ENCODE measurements at places on chromosomes 4 and X.
A peak's percentile ranks its signal among the peaks of the same experiment; 100 is the strongest.

DNA sequence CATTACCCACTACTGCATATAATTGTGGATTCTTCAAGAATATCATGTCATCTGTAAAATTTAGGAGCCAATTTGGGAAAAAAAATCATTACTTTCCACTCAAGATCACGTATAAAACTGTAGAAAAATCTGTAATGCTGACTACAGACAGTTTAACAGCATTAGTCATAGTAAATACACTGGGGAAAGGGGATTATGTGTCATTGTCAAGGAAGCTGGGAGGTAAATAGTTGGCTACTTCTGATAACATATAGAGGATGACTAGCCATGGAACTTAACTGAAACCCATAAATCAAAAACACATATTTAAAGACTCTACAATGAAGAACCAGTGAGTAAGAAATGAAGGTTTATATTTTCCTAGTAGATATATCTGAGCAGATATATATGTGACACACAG, 1666.4 kb upstream of the IGFBP7 start:
- DNase-seq = no peak

DNA sequence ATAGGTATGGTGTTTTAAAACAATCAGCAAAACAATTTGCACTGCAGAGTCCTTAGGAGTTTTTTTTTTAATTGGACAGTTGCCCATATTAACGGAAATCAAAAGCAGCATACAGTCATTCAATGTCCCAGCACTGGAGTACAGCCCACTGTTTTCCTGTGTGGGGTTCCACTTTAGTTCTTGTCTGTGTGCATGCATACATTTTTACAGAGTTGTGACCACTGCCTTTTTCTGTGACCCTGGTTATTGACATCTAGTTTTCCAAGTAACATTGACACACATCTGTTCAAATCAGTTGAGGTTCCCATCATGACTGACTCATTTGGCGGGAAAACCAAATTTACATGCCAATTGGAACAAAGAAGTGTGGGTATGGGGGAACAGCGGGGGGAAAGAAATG, 83.3 kb downstream of the HPRT1 start:
- no peak for DNase-seq

GRCh38 chrX:49978176-49978575, 55.8 kb downstream of the CLCN5 start:
- peak; percentile 47 for DNase-seq

DNA sequence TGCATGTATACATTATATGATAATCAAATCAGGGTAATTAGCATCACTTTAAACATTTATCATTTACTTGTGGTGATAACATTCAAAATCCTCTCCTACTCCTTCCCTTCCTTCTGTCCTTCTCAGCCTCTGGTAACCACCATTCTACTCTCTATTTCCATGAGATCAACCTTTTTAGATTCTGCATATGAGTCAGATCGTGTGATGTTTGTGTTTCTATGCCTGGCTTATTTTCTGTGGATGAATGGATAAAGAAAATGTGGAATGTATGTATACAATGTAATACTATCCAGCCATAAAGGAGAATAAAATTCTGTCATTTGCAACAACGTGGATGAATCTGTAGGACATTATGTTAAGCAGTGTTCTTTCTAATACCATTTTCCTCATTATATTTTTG, 123.9 kb downstream of the NAA11 start:
- no peak for DNase-seq

DNA sequence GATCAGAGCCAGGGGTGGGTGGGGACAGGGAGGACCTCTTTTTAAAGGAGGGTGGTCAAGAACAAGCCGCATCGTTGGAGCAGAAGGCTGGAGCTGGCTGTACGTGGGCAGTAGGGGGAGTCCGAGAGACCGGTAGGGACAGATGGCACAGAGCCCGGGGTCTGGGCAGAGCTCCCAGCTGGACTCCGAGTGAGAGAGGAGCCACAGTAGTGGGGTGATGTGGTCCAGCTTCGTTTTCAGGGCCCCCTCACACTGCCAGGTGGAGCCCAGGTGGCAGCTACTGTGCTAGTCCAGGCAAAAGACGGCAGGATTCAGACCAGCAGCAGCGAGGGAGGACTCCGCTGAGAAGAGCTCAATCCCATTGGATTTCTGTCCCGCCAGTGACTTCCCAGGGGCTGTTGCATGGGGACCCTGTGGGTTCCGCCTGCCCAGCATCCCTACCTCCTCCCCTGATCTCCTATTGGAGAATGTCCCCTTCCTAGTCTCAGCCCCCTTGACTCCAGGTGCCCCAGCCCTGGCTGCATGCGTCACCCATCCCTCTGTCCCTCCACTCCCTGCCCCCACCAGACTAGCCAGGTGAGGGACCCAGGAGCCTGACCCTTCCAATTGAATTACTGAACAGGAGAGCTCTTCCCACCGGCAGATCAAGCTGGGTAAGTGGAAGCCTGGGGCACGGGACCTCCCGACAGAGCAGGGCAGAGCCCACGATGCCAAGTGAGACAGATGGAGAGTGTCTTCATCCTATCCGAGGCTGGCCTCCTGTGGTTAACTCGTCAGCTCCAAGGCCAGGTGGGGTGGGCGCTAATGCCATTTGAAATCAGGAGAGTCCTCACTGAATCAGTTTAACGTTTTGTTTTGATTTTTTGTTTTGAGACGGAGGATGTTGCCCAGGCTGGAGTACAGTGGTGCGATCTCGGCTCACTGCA, 2.9 kb downstream of the ARHGAP4 start:
- peak; percentile 36 for DNase-seq

GRCh38 chrX:10381193-10381592, 224.4 kb downstream of the CLCN4 start:
- no peak for DNase-seq

- DNase-seq = no peak
Measured at GRCh38 chrX:45775468-45775867, 574.8 kb upstream of the DIPK2B start.

DNA sequence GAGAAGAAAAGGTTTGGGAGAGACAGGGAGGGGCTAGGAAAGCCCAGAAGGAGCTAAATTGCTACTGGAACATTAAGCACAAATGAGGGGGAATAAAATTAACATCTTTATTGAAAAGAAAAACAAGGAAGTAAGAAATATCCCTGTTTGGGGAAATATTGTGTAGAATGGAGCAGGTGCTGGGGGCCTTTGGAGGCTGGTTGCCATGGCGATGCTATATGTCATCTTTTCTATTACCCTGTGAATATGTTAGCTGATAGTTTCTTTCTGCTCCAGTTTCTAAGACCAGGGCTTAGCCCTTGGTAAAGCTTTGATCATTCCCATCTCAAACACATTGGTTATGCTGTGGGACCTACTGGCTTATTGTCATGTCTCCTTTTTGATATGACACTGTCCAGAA, 28.7 kb downstream of the TMEM31 start:
- DNase-seq = no peak

DNA sequence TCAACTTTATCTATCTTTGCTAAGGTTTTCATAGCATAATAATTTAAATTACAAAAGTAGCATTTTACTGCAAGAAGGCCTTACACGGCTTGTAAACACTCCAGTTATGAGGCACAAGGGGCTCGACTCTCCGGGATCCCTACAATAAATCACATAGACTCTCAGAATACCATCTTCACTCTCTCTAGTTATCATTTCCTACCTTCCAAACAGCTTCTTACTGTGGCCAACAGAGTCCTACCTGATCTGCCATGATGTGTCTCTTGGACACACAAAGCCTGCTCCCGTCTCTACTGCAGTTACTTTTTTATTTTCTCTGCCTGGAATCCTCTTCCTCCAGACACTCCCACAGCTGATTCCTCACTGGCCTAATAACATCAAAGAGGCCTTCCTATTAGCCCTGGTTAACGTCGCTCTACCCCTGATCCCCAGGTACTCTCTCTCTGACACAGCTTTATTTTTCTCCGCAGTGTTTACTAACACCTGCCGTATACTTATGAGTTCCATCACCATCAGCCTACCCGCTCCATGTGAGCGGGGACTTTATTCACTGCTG, 559.6 kb upstream of the DIPK2B start:
- DNase-seq = no peak

DNA sequence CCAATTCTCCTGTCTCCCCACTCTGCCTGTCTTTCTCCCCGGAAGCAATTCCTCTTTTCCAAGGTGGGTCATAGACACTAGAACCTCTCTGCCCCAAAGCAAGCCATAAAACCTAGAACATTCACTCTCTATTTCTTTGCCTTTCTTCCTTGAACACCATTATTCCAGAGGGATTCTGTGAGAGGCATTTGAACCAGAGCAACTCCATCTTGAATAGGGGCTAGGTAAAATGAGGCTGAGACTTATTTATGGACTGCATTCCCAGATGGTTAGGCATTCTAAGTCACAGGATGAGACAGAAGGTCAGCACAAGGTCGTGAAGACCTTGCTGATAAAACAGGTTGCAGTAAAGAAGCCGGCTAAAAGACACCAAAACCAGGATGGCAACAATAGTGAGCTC, 13.7 kb upstream of the GPAT3 start:
- DNase-seq = no peak

GRCh38 chr4:173094739-173095421, 73.7 kb upstream of the GALNT7 start:
- DNase-seq = no peak

GRCh38 chr4:161721947-161722346, 441.9 kb downstream of the FSTL5 start:
- DNase-seq = no peak

DNA sequence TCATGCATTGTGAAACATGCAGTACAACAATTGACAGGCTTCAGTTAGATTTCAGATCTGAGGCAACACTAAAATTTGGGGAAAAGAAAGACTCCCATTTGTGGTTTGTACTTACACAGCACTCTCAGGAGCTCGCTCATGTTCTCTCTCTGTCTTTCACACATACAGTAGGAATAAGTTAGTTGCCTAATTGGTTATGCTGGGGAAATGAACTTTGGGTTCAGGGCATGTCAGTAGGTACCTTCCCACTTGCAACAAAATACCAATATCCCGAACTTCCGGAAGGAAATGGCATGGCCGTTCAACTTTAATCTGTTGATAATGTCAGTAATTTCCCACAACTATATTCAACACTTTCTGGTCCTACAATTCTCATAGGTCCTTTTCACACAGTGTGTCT, 218.4 kb downstream of the RELL1 start:
- DNase-seq = no peak

GRCh38 chr4:97892592-97893266, 250.5 kb downstream of the STPG2 start:
- DNase-seq = no peak

DNA sequence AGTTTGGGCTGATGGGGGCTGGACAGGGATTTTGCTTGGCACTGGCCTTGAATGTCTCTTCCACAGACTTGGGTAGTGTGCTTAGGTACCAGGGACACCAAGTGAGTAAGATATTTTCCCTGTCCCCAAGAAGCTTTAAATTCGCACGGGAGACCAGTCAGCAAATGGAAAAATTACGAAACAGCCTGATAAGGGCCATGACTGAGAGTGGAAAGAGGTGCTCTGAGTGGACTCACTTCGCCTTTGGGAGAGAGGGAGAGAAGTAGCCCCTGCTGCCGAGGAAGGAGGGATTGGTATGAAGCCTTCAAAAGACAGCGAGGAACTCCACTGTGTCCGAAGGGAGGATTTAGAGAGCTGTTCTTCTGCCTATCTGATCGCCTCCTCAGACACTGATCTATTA, 2.6 kb downstream of the LSM6 start:
- no peak for DNase-seq

DNA sequence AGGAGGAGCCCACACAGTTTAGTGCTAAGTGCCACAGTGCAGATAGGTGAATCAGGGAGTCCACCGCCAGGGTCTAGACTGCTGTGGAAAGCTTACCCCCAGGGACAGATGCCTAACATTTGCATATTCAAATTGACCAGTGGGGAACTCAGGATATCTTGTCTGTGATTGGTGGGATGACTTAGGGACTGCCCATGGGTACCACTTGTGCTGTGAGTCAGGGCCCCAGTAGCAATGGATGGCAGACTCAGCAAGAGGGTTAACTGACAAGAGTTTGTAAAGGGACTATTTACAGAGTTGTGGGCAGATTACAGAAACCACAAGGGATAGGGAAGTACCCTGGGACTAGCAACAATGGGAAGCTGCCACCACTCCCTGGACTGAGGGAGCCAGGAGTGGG, 282.1 kb downstream of the BCOR start:
- DNase-seq = no peak

DNA sequence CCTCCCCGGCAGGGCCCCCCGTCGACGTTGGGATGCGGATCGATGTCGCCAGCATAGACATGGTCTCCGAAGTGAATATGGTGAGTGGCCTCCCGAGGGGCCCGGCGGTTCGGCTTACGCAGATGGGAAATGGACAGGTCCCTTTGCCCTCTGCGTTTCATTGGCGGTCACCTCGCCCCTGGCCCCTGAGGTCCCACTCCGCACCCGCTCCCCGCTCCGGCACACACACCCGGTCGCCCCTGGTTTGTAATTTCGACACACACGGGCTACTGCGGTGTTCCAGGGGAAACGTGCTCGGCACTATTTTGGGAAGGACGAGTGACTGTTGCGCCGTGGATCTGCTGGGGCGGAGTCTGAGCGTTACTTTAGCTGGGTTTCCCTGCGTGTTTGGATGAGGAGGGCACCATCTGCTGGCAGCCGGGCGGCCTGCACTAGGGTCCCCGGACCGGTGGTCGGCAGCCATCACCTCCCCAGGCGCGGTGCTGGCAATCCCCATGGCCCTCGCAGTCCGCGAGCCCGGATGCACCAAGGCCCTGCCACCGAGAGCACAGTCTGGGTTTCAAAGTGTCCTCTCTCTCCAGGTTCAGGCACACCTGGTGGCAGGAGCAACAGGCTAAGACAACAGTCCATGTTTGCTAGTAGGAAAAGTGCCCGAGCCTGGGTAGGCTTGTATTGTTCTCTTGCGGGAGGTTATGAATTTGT, 1.2 kb downstream of the GABRB1 start:
- DNase-seq = peak; percentile 51

GRCh38 chr4:106367072-106367471, 1.5 kb downstream of the GIMD1 start:
- no peak for DNase-seq

- DNase-seq = peak; percentile 54
Measured at GRCh38 chr4:26787461-26788340, 72.9 kb upstream of the STIM2 start.

DNA sequence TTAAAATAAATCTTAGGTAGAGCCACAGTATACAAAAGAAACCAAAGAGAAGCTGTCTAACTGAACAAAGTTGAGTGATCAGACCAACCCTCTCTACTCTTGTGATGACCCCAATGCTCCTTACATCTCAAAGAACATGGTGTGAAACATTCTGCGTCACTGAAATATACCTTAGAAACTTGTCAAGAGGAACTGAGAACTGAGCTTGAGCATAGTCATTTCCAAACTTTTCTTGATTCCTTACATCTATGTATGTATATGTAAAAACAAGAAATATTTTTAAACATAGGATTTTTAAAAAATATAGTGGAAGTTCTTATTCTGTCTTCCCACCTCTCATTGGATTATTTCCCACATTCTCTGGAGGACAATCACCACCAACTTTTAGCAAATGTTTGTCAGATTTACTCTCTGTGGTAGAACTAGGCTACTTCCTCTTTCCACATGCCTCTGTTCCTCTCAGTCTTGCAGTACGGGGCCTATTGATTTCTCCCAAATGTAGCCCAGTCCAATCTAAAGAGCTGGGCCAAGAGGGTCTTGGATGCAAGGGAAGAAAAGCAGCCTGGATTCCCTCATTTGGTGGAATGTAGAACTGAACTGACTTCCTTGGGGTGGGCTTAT, 98.2 kb upstream of the HHIP start:
- DNase-seq = no peak
